Esophagus mucosa (tissue), 1 donor: ENCODE measurements at places on chromosomes 6 and 20. TPM values are rescaled to one million over a fixed set of nuclear protein-coding genes. Genes with fewer than 3 reads are reported as not detected.

The KIF3B gene
- total RNA-seq = 11.9 TPM

The PLA2G7 gene
- total RNA-seq = 0.32 TPM

The KCNB1 gene
- 0.52 TPM for total RNA-seq

The TBX18 gene
- total RNA-seq = 1.6 TPM

The CITED2 gene
- total RNA-seq = 27.3 TPM

The PDE10A gene
- total RNA-seq = 0.72 TPM
